ENCODE measurements at places on chromosomes 3 and 15.

DNA sequence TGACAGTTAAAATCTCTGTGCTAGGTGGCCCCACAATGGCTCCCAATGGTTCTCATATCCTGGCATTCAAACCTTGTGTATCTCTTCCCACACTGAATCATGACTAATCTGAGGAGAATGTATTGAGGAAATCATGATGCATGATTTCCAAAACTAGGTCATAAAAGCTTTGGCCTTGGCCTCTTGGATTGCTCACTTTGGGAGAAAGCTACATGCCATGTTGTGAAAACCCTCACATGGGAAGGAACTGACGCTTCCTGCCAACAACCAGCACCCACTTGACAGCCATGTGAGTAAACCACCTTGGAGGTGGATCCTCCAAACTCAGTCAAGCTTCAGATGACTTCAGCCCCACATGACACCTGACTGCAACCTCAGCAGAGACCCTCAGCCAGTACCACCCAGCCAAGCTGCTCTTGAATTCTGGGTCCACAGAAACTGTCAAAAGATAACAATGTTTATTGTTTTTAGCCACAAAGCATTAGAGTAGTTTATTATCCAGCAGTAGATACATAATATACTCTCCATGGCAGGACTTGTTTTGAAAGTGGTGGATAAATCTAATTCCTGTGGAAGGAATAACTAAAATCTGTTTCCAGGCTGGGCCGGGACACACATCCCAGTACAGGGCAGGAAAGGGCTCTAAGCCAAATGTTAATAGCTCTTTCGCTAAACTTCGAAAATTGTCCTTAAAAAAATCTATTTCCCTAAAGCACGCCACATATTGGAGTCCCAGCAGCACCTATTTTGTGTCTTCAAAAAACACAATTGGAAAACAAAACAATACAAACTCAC is 1.0 kb upstream of the ZNF620 start:
- DNase-seq, result no peak

DNA sequence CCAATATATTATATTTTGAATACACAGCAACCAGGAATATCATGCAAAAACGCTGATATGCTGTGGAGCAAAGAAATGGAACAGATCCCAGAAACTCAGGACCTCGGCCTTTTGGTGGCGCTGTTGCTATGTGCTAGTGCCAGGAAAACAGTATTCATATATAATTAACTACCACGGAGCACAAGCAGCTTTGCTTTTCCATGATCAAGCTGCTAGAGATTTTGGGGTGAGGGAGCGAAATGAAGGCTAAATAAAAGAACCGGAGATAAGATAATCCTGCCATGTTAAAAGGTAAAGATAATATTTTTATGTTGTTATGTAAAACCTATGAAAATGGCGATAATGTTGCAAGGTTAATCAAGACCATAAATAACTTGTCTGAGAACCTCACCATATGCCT is 157.7 kb upstream of the FAM3D start:
- peak; percentile 67 for DNase-seq

- no peak for DNase-seq
Measured at GRCh38 chr3:30526031-30526430, 80.4 kb upstream of the TGFBR2 start.

DNA sequence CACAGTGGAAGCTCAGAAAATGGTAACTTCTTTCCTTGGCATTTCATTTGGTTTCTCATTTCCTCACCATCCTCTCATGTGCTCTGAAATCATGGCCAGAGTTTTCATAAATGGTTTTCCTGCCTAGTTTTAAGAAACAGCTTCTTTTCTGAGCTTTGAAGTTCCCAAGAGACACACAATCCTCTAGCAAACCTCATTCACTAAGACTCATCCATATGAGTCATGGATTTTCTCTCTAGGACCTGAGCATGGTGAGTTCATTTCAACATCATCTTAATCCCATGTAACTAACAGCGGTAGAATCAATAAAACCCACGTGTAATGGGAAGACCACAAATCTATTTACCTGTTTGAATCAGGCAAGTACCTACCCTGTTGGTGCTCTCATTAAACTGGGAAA is 274.5 kb upstream of the LRTM1 start:
- no peak for DNase-seq

GRCh38 chr15:74261041-74261440 is 24.9 kb downstream of the CCDC33 start:
- no peak for DNase-seq

DNA sequence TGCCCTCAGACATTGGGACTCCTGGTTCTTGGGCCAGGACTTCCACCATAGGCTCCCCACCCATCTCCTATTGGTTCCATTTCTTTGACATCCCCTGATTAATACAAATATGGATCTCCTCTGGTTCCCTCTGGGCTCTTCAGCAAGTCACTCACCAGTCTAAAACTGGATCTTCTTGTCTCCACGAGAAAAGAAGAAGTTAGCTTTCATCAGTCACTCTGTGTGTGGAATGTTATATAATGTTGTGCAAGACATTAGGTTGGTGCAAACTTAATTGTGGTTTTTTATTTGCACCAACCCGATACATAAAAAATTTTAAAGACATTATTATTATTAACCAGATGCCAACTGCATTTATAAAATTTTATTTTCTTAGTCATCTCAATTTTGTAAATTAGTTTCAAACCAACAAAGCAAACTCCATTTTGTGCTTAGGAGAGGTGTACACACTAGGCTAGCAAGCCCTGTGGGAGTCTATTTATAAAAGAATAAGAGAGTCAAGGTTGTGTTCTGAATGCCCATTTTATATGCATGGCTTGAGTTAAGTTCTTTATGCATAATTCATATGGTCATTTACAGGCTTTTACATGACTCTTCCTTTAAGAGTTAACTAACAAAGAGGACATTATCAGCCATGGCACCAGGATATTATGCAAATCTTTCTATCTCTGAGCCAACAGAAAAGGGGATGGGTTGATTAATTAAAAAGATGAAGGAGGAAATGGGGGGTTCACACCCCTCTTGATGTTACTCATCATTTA is 35.1 kb upstream of the IL12A start:
- DNase-seq, result no peak

- DNase-seq, result no peak
Measured at GRCh38 chr3:16375891-16376290, 110.9 kb downstream of the OXNAD1 start.

DNA sequence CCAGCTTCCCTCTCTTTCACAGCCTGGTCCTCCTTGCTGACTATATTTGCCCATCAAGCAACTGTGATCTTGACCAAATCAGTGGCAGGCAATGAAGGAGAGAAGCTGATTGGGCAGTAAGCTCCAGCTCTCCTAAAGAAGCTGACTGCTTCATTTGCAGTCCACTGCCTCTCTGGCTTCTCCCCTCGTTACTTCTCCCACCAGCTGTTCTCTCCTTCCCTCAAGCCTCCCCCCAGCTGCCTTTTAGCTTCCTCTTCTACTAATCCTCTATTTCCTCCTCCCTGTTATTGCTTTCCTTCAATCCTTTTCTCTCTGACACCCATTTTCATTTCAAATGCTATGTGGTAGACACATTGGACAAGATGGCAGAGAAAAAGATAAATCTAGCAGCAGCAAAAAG is 474.7 kb upstream of the UBE2E2 start:
- DNase-seq, result no peak

DNA sequence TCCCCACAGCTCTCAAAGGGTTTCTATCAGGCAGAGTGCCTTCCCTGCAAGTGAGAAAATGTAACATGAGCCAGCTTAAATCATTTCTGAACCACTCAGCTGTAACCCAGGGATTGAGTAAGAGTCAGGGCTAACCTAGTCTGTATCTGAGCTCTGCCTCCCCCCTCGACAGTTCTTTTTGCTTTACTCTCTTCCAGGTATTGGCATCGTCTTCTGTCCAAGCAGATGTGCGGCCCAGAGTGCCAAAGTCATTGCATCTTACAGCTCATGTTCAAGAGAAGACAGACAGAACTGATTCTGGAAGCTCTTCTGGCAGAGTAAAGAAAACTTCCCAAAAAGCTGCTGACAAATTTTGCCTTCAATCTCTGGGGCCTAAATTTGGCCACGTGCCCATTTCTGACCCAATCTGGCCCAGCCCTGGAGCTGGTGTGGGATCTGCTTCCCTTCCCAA is 74.8 kb downstream of the ABHD5 start:
- no peak for DNase-seq

DNA sequence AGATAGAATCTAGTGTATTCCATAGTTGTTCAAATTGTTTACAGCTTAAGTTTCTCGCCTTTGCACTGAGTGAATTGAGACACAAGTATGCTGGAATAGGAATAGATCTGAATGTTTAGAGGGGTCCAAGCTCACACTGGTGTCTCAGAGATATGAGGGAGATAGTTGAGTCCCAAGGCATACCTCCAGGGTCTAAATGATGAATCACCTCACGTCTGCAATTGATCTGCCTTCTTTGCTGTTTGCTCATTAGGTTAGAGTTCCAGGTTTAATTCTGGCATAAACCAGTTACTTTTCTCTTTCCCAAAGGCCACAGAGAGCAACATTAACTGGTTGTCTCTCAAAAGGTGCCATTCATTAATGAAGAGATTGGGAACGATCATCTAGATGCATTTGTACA is 106.3 kb upstream of the MME start:
- DNase-seq, result no peak

- no peak for DNase-seq
Measured at GRCh38 chr3:133757701-133758567, 11.7 kb downstream of the TF start.

- DNase-seq, result peak; percentile 27
Measured at GRCh38 chr3:100089812-100090668, 24.3 kb downstream of the FILIP1L start.

DNA sequence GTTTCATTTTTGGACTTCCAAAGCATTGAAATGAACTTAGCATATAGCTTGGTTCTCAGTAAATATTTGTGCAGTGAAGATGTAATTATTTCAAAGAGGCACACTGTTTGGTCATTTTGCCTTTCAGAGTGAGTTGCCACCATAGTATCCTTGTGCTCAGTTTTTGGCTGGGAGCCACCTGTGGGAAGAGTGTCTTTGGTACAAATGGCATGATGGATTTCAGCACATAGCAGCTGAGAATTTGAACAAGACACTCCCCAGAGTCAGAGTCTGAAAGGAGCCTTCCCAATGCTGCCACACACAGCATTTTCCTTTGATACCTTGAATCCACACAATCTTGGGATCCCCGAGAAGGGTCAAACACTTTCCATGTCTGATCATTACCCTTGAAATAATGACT is 897.2 kb upstream of the ARPP21 start:
- no peak for DNase-seq

GRCh38 chr3:165696496-165696895 is 140.7 kb downstream of the BCHE start:
- DNase-seq, result no peak

- no peak for DNase-seq
Measured at GRCh38 chr3:47098910-47099309, 65.0 kb downstream of the SETD2 start.

DNA sequence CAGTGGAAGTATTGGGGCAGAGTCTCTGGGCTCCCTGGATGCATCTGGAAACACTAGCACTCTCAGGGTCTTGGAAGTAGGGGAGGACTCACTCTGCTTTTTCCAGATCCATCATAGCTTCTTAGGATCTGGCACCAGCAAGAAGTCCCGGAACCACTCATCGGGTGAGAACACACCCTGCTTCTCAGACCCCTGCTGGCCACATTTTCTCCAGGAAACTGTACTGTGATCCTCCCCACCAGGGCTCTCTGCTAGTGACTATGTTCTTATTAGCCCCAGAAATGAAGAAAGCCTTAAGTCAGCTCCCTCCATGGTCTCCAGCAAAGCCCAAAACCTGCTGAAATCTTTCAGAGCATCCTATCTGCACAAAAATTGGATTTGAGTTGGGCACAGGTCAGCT is 197.3 kb upstream of the GADL1 start:
- DNase-seq, result no peak

DNA sequence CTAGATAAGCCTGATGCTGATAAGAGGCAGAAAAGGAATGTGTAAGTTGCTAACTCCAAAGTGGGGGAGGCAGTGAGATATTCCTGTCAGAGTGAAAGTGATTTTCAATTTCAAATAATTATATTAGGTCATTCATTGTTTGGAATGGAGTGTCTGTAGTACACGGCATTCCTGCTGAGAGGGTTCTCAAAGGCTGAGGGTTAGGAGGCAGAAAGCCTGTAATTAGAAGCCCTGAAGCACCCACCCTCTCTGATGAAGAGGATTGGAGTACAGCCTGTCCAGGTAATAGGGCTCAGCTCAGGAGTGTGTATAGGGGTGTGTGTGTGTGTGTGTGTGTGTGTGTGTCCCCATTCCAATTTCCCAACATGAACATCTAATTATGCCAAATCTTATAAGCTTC is 486.8 kb downstream of the MAGI1 start:
- DNase-seq, result no peak

- no peak for DNase-seq
Measured at GRCh38 chr3:51373658-51374421, 11.3 kb upstream of the MANF start.

DNA sequence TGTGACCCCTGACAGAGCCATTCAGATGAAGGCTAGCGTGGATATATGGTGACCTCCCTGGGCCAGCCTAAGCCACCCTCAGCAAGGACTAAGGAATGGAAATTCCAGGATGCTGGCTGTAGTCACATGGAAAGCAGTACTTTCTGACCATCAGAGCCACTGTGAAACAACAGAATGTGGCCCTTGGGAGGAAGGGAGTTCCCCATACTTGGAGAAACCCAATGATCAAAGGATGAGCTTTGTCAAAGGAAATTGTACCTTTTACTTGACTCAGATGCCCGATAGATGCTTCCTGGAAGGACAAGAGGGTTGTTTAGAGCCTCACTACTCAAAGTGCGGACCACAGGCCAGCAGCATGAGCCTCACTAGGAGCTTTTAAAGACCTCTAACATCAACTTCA is 484.5 kb upstream of the PROK2 start:
- DNase-seq, result no peak

- no peak for DNase-seq
Measured at GRCh38 chr3:27471923-27472550, 12.1 kb downstream of the SLC4A7 start.

All from mucosa of descending colon (tissue), 3 donors.